ENCODE measurements at places on chromosomes 2 and 18.

DNA sequence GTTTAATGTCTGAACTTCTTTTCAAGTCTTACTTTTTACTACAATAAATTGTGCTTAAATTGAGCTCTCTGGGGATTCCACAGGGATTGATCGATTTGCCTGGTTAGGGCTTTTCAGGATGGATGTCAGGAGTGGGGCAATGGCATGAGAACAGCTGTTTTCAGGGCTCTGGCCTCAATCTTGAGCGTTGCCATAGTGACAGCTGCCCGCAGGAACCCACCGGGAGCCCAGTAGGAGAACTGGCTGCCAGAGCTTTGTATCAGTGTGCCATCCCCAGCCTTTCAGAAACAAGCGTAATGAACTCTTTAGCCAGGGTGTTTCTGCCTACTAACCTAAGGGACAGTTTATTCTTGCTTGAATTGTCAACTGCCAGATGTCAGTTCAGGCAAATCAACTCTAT is 93.5 kb downstream of the GALNT3 start:
- no peak for DNase-seq

DNA sequence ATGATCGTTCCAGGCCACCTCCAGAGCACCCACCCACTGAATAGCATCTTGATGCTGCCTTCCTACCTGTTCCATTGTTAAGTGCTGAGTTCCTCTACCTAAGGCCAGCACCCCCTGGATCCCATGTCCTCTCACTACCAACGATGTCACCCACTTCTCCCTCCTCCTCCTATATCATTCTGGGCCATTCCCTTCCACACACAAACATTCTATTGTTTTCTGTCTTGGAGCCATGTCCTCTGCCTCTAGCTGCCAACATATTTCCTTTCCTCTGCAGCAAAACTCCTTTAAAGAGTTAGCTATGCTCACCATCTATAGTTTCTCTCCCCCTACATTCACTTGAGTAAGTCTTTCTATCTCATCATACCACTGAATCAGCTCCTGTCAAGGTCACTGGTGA is 64.0 kb upstream of the ACKR3 start:
- no peak for DNase-seq

DNA sequence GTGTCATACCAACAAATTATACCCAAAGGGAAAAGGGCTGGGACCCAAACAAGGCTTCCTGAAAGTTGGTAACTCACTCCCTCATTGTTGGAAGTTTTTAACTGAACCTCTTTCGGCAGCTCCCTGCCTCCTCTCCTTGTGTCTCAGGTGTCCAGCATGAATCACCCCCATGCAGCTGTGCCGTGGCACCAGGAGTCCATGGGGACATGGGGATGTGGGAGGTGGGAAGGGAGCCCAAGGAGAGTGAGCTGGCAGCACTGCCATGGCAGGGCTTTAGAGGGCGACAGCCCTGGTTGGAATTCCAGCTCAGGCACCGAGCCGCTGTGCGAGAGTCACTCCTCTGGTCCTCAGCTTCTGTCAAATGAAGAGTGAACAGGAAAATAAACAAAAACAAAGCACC is 12.5 kb upstream of the GYPC start:
- DNase-seq = no peak

- DNase-seq = no peak
Measured at GRCh38 chr2:239263669-239264491, 136.9 kb downstream of the HDAC4 start.

GRCh38 chr2:224793946-224794345 is 77.8 kb upstream of the CCDC195 start:
- no peak for DNase-seq

GRCh38 chr2:204015118-204015843 is 78.7 kb downstream of the ICOS start:
- no peak for DNase-seq

GRCh38 chr2:11540996-11541692 is 7.3 kb downstream of the GREB1 start:
- DNase-seq = no peak

GRCh38 chr18:79241755-79242154 is 154.0 kb upstream of the NFATC1 start:
- DNase-seq = no peak

DNA sequence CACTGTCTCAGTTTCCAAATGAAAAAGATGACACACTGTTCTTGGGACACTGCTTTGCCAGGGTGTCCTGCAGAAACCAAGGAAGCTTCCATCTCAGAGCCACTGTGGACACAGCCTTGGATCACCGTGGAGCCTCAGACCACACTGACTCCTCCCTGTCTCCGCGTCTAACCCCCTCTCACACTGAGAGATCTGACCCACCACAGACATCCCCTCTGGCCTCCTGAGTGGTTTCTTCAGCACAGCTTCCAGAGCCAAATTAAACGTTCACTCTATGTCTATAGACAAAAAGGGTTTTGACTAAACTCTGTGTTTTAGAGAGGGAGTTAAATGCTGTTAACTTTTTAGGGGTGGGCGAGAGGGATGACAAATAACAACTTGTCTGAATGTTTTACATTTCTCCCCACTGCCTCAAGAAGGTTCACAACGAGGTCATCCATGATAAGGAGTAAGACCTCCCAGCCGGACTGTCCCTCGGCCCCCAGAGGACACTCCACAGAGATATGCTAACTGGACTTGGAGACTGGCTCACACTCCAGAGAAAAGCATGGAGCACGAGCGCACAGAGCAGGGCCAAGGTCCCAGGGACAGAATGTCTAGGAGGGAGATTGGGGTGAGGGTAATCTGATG is 113.4 kb upstream of the PKDCC start:
- no peak for DNase-seq

DNA sequence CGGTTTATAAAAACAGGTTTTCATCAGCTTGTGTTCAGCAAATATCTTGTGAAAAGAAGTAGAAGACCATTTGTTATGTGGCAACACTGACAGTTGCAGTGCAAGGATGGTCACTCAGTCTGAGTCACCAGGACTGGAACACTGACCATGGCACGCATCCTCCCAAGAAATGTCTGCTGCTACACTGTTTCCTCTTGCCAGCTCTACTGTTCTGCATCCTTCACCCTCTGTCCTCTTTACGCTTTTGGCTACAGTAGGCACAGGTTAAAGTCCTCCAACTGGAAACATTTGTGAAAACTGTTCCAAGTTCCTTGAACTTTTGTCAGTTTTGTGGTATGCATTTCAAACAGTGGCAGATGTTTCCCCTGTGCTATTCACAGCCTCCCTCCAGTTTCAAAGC is 39.4 kb downstream of the OSR1 start:
- DNase-seq = no peak

DNA sequence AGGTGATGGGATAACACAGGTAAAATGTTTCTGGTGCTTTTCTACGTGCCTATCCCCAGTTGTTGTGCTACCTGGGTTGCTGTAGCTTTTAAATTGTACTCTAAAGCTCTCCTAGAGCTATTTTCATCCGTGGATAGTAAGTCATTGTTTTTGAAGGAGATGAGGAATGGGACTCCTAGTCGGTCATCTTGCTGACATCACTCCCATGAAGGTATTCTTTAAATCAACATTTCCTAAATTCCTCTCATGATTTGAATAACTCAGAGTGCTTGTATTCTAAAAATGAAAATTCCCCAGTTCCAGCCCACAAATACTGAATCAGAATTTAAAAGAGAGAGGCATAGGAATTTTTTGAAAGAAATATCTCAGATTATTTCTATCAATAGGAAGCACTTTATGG is 44.3 kb downstream of the CCDC148 start:
- DNase-seq = no peak

DNA sequence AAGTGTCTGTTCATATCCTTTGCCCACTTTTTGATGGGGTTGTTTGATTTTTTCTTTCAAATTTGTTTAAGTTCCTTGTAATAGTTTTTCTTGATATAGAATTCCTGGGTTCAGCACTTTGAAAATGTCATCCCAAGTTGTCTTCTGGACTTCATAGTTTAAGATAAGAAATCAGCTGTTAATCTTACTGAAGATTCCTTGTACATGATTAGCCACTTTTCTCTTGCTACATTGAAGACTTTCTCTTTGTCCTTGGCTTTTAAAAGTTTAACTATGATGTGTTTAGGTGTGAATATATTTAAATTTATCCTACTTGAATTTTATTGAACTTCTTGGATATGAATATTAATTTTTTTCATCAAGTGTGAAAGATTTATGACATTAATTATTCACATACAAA is 387.2 kb upstream of the CWC22 start:
- no peak for DNase-seq

GRCh38 chr2:145599756-145600155 is 1079.8 kb upstream of the ZEB2 start:
- DNase-seq = no peak

DNA sequence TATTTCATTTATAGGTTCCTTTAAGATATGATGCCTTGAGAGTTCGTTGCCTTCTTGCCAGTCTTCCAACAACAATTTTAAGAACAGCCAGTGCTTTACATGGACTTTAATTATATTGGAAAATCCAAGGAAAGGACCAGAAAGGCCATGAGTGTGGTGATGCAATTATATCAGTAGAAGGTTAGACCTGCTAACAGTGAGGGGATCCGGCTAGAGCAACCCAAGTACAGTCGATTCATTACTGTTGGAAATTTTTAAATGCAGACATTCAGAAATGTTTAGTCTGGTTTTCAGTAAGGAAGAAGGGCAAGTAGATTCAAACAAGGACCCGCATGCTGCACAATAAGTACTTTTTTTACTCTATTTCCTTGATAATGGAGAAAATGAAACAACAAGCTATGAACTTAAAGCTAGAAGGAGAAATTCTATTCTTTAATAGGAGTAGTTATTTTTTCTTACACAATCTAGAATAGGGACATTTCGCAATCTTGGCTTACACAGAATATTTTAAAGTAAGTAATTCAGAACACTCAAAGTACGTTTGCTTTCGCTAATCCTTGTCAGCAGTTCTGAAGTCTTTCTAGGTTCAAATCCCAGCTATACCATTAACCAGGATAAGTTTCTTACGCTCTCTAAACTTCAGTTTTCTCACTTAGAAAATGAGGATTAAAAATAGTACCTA is 405.5 kb downstream of the MEIS1 start:
- DNase-seq = no peak

GRCh38 chr2:136297994-136298393 is 180.0 kb upstream of the CXCR4 start:
- no peak for DNase-seq

GRCh38 chr2:175575346-175576258 is 394.1 kb upstream of the ATP5MC3 start:
- no peak for DNase-seq
